ENCODE measurements at places on chromosomes 5 and 9.

GRCh38 chr9:79600466-79600865 lies 28.7 kb downstream of the TLE4 start:
- DNase-seq = no peak

GRCh38 chr9:83413367-83413766 lies 124.8 kb downstream of the FRMD3 start:
- no peak for DNase-seq

DNA sequence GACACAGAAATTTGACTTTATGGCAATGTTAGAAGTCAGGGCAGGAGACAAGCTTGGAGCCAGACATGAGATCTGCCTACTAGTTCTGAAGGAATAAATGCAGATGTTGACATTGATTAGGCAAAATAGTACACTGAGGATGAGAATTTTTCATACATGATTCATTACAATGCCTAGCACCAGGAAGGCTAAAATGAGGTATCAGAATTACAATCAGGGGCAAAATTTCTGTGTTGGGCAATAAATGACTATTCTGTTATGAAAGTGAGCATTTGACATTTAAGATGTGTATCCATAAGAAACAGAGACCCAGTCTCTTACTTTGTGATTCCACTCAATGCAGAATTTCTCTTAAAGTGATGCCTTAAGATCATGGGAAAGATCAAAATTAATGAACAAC lies 92.4 kb upstream of the CDH10 start:
- no peak for DNase-seq

GRCh38 chr9:16043756-16044578 lies 491.1 kb downstream of the CCDC171 start:
- peak; percentile 86 for DNase-seq

GRCh38 chr5:62691946-62692345 lies 113.3 kb downstream of the LRRC70 start:
- DNase-seq = no peak

GRCh38 chr9:122261469-122261881 lies 3.2 kb downstream of the RBM18 start:
- DNase-seq = peak; percentile 74

DNA sequence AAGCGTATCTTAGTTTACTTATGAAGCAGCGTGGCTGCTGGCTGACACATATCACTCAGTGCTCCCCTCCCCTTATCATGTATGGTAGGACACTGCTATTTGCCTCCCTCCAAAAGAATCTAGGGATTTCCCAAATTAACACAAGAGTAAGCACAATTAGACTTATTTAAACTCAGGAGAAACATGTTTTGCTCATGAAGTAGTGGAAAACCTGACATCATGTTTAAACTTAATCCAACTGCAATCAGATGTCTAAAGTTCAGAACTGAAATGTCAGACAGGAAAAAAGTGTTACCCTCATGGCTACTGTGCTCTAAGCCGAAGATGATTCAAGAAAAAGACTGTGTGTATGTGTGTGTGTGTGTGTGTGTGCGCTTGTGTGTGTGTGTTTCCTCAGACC lies 324.1 kb upstream of the TNC start:
- peak; percentile 27 for DNase-seq

DNA sequence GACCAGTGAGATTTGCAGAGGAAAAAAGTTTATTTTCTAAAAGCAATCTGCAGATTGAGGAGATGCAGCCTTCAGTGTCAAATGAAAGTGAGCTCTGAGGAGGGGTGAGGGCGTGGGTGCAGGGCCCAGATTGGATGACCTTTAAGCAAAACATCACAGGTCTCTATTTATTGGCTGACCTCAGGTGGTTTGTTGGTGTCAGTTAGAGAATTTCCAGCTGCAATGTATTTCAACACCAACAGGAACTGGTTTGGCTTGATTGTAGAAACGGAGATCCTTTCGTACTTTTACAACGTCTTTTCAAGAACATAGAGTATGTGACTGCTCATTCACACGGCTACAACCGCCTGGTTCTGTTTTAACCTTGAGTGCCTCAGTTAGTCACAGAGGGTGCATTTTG lies 1069.1 kb downstream of the EFNA5 start:
- no peak for DNase-seq

DNA sequence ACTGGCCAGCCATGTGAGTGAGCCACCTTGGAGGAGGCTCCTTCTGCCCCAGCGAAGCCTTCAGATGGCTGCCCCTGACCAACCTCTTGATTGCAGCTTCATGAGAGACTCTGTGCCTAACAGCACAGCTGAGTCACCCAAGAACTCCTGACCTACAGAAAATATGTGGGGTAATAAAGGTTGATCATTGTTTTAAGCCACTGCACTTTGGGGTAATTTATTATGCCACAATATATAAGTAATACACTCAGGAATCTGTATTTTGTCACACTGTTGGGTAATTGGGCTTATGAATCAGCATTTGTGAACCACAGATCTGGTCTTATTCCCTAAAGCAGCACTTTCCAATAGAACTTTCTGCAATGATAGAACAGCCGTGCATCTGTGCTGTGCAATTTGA lies 24.4 kb upstream of the VDAC1 start:
- peak; percentile 79 for DNase-seq

GRCh38 chr9:105157171-105157583 lies 87.3 kb upstream of the SLC44A1 start:
- peak; percentile 73 for DNase-seq

DNA sequence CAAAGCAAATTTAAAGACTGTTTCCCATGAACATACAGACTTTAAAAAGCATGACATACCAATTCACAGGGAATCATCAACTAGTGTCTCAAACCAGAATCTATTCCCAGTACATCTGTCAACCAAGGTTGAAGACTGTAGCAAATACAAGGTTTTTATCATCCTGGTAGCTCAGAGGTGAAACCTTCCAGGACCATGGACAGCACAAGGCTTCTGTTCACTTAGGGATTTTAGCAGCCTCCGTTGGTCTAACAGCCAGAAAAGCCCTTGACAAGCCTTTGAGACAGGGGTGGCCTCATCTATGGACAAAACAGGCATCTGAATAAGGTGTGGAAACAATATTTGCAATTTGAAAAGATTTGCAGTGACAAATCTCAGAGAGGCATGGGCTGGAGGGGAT lies 119.0 kb downstream of the TRIM32 start:
- DNase-seq = peak; percentile 29

DNA sequence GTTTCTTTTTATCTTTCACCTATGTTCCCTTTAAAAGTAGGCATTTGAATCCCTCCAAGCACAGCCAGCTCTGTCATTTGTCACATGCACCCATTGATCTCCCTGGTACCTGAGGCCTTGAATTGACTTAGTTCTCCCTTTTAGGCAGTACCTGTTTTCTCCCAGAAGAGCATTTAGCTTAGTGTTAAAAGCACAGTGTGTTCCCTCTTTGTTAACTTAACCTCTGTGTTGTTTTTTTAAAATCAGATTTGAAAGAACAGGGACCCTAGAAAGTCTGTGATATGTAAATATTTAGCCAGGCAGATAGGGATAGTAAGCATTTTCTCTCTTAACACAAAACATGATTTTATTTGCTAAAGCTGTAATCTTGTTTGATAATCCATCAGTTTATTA lies 113.8 kb upstream of the SPATA31D4 start:
- no peak for DNase-seq

- DNase-seq = peak; percentile 78
Measured at GRCh38 chr5:96388176-96388575, 44.9 kb downstream of the PCSK1 start.

DNA sequence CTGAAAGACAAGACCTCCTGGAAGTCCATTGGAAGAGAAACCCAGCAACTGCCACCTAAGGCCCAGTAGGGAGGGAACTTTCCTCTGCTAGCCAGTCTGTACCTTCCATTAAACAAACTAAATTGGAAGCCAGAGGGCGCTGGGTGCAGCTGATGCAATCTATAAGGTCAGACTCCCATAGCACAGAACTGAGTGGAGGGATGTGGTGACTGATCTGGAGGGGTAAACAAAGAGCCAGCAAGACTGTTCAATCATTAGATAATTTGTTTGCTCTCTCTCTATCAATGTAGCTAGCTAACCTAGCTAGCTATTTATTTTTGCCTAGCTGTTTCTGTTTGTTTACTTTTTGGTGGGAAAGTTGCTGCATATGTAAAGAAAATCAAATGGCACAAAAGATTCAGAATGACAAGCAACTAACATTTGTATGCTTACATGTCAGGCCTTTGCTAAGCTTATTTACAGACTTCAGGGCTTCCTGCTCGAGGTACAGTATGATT lies 291.8 kb upstream of the DAB2 start:
- DNase-seq = peak; percentile 79

- DNase-seq = no peak
Measured at GRCh38 chr5:170860818-170861666, 776 bp upstream of the RANBP17 start.

DNA sequence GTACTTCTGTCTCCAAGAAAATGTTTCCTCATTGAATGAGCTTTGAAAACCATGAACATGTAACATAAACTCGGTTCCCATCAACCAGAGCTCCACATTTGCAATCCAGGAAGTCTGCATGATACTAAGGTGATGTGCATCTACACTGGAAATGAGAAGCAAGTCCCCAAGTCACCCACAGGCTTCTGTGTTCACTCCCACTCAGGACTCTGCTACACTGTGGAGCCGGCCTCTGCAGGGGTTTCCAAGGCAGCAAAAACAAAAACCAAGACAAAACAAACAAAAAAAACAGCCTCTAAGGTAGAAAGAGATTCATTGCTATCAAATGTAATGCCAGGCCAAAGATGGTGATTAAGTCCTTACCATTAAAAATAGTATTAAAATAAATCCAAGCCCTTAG lies 593.7 kb downstream of the IRX1 start:
- no peak for DNase-seq

- DNase-seq = no peak
Measured at GRCh38 chr9:33375841-33376321, 26.5 kb downstream of the AQP7 start.

GRCh38 chr5:118311103-118311819 lies 677.1 kb downstream of the DTWD2 start:
- no peak for DNase-seq

DNA sequence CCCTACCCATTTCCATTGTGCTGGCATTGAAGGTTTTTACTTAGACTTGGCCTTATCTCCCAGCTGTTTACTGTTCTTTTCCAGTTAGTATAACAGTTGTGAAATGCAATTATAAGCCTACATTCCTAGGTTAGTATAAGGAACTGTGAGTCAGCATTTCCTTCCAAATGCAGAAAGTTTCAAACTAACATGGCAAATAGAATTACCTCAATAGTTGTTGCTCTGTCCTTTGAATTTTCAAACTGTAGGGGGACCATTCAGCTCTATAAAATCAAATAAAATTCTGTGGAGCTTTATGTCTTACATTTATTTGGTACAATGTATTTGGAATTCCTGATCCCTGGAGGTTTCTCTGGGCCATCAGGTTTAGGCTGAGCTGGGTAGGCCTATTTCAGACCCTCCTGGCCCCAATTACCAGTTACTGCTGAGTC lies 47.2 kb downstream of the ARHGEF28 start:
- DNase-seq = peak; percentile 77

DNA sequence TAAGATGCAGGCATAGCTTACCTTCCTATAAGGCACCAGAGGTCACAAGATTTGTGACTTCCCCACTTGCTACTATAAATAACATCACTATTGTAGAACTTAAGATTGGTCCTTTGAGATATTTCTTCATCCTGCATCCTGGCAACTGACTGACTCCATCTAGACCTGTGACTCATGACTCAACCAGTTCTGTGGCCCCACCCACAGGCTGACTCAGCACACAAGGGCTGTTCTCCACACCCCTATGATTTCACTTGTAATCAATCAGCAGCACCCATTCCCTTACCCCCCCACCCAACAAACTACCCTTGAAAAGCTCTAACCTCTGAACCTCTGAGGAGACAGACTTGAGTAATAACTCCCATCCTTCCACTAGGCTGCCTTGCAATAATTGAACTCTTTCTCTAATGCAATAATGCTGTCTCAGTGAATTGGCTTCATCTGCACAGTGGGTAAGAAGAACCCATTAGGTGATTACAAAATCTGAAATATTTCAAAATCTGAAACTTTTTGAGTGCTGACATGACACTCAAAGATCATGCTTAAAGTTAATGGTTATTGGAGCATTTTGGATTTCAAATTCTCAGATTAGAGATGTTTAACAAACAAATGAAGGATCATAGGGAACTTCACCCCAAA lies 296.7 kb downstream of the ARL15 start:
- DNase-seq = peak; percentile 84

DNA sequence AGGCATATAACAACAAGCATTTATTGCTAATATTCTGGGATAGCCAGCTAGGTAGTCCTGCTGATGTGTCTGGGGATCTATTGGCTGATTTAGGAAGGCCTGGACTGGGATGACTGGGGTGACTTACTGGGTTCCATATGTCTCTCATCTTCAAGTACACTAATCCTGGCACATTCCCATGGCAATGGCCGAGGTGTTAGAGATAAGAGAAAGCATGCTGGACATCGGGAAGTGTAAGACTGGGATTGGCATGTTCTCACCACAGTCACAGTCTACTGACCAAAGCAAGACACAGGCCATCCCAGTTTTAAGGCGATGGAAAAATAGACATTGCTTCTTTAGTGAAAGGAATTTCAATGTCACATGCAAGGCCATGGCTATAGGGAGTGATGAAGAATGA lies 29.7 kb downstream of the F2R start:
- no peak for DNase-seq

- DNase-seq = peak; percentile 46
Measured at GRCh38 chr9:18720691-18721090, 246.7 kb downstream of the ADAMTSL1 start.

DNA sequence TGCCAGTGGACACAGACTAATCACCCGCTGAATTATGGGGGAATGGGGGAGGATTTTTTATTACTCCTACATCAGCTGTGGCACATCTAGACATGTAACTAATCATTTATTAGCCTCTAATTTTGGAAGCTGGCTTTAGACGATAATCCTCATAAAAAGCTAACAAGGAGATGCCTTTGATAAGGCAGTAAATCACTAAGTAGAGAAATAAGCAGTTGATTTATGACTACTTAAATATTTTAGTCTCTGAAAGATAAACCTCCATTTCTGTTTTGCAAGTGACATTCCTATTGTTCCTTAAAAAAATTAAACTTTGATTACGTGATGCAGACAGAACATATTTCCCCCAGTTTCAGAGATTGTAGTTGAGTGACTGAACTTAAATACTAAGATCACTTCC lies 206.4 kb upstream of the CDKN2B start:
- no peak for DNase-seq

DNA sequence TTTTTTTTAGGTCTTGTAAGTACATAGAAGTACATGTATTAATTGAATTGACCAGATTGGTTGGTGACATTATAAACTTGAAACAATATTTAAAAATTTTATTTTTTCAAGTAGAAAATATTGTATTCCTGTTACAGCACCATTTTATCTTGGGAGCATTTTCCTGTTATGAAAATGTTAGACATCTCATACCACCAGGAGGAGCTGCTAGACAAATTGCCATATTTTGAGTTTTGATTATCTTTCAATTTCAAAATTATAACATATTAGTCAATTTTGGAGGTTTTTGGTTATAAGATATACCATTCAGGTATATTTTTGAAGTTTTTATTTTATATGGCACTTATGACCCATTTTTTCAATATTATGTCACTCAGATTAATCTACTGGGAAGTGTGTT lies 84.4 kb downstream of the CNTLN start:
- peak; percentile 7 for DNase-seq

GRCh38 chr9:120583958-120584369 lies 4.0 kb upstream of the CDK5RAP2 start:
- DNase-seq = peak; percentile 74
